G401 (cell line): ENCODE measurements at places on chromosomes 2 and 18.

DNA sequence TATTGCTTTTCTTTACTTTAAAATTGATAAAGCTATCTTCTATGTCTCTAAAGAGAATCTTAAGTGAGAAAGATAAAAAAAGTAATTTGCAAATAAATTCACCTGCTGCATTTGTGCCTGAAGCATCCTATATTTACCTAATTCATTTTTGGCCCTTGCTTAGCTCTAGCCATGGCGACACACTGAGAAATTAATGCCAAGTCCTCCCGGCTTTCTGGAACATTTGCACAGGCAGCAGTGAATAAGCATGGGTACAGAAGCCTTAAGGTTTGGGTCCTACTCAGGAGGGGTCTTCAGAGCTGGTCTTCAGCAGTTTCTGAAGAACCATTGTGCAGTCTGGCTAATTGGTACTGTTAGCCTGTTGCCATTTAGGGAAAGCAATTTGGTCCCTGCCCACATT is 73.9 kb upstream of the ZEB2 start:
- DNase-seq: no peak

- no peak for DNase-seq
These were observed 231.6 kb upstream of the CDH2 start for GRCh38 chr18:28408528-28408927.

GRCh38 chr2:40032650-40033319 is 253.7 kb upstream of the THUMPD2 start:
- no peak for DNase-seq

DNA sequence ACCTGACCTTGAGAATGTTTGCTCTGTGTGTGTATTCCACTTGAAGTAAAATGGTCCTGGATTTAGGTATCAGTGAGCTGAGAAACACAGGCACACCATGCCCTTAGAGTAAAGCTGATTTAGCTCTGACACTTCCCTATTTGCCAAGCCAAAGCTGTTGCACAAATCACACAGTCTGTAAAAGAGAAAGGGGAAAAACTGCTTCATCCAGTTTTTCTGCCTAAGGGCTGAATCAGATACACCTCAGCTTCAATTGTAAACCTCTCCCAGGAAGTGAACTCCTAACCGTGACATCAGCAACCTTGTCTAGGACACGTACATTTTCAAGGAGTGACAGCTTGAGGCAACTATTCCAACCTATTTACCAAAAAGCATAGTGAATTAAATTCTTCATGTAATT is 150.4 kb downstream of the NR4A2 start:
- no peak for DNase-seq

DNA sequence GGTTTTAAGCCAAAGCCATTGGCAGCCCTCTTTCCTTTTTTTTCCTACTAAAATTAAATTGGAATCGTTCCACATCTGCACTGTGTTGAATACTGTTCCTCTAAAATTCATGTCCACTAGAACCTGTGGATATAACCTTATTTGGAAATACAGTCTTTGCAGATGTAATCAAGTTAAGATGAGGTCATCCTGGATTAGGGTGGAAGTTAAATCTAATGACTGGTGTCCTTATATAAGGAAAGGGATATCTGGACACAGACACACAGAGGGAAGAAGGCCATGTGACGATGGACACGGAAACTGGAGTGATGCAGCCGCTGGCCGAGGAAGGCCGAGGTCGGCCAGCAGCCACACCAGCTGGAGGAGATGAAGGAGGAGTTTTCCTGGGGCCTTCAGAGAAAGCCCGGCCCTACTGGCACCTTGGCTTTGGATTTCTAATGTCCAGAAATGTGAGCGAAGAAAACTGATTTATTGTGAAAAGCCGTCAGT is 49.4 kb downstream of the LONRF2 start:
- DNase-seq: no peak

DNA sequence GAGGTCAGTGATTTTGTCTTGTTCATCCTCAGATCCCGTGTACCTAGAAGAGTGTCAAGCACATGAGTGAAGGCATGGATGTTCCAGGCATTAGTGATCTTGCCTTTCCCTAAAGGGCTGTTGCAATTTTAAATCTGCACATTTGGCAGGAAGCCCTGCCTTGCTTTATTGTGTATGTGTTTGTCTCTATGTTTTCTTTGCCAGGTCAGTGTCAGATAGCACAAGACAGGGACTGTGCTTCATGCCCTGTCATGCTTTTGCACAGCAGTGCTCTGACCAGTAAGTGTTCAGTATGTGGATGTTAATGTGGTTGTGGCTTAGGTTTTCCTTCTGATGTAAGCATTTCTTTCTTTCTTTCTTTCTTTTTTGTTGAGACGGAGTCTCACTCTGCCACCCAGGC is 131.5 kb downstream of the RGPD3 start:
- DNase-seq: no peak

DNA sequence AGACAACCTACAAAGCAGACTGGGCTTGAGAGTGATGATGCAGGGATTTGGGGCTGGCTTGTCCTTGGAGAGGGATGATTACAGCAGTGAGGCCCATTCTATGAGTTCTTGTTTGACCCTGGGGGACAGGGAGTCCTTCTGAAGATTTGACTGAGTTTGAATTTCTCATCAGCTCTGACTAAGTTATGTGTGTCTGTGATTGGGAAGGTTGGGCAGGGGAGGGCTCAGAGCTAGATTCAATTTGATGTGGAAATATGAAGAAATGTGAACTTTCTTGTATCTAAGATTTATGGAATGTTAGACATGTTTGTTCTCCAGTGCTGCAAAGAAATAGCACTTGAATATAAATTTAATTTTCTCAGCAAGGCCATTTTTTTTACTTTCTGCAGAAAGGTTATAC is 19.9 kb upstream of the IL1R2 start:
- no peak for DNase-seq

DNA sequence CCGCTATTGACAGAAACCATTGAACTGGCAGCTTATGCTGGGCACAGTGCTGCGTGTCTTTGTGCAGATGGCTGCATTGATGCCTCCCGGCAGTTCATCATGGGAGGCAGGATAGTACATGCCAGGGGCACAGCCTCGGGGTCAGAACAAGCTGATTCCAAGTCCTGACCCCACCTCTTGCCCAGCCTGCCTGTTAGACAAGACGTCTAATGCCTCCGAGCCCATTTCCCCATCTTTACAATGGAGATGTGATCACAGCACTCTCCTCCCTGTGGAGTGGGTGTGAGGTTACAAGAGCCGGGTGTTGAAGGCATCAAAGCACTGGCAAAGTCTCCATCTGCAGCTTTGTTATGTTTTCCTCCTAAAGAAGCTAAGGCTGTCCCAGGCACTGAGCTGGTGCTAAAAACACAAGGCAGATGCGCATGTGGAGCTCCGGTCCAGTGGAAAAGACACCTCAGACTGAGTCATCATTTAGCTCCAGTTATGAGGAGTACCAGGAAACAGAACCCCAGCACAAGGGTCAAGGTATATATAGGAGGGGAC is 125.7 kb upstream of the EPAS1 start:
- peak; percentile 46 for DNase-seq

DNA sequence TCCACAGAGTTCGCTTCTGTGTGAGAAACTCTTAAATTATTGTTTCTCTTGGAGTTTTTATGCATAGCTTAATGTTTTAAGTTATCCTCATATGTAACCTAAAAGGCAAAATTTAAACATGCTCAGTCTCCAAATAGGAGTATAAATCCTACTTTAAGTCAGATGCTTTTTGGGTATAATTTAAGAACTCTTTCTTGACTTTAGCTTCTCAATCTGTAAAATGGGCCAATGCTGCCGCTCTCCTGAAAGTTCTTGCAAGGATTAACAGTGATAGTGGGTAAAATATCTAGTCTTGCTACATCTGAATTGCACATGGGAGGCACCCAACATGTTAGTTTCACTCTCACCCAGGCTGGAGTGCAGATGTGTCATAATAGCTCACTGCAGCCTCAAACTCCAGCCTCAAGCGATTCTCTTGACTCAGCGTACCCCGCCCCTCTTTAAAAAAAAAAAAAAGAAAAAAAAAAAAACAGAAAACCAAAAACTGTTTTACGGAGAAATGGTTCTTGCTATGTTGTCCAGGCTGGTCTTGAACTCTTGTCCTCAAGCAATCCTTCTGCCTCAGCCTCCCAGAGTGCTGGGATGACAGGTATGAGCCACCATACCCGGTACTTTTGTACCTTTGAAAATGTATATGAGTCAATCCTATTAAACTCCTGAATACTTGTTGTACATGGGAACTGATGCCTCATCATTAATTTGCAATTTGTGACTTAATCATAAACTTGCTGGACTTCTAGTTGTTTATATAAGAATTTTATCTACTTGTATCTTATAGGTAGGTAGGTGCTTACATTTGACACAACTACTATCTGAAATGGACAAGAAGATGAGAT is 1.8 kb downstream of the FBXO48 start:
- DNase-seq: no peak

GRCh38 chr2:167769020-167769419 is 478.4 kb downstream of the STK39 start:
- no peak for DNase-seq

DNA sequence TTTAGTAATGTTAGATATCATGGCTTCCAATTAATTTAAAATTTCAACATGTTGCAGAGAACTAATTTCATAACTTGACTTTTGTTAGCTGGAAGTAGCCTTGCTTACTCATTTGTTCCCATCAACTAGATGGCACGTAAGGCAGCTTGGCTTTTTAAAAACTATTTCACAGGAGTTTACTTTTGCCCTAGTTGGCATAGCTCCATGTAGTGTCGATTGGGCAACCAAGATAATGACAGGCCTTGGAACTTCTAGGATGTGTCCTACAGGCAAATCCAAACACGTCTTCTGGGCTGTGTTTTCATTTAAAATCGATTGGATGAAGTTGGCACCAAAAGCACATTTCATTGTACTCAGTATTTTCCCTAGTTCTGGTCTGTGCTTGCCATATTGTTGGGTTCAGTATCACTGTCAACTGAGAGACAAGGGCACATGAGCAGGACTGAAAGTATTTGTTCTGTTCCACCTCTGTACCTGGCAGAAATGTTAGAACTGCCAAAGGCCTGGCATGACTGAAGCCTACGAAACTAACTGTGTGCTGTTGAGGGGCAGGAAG is 29.4 kb downstream of the HADHB start:
- no peak for DNase-seq

GRCh38 chr18:51621113-51621863 is 423.8 kb upstream of the MEX3C start:
- DNase-seq: peak; percentile 87
